SK-N-DZ (cell line): ENCODE measurements at places on chromosomes 11 and 22.

- no peak for DNase-seq
These were observed 1162.1 kb downstream of the DLG2 start for GRCh38 chr11:84465040-84465439.

GRCh38 chr11:72781063-72781312 is 12.9 kb downstream of the STARD10 start:
- DNase-seq = no peak

DNA sequence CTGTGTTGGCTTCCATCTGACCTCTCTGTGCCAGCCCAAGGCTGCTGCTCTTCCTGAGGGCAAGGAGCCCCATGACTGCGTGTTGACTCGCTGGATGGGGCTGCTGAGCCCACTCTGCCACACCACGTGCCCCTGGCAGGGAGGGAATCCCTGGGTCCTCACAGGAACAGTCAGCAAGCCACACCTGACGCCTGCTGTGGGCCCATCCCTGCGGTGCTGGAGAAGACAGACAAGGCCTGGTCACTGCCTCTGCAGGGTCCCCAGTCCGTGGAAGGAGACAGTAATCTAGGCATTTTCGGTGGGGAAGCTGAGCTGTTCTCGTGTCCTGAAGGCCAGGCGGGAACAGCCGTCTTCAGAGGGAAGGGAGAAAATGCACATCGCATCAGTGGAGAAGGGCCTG is 10.6 kb upstream of the PPP6R3 start:
- DNase-seq = no peak

DNA sequence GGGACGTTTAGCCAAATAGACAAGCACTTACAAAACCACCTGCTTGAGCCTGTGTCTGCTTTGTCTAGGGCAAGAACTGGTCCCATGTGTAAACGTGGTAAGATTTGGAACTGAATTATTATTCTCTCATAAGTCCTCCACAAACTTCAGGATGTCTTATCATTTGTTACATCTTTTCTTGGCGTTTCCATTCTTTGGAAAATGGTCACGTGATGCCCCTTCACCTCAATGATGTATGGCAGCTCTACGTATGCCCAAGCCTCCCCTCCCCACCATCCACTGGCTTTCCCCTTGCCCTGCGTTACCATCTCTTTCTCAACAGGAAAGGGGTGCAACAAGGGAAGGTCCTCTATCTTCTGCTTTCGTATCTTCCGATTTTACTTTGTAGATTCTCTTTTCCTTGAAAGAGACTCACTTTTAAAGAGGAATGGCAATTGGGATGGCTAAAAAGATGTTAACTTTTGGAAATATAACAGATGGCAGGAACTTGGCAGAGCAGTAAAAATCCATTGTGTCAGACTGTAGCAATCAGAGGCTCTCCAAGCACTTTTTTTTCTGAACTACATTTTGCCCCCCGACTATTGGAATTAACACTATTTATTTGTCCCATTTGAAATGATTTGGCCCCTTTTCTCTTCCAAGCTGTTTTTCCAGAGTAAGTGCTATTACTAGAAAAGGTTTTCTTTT is 117.6 kb downstream of the FAT3 start:
- DNase-seq = no peak

DNA sequence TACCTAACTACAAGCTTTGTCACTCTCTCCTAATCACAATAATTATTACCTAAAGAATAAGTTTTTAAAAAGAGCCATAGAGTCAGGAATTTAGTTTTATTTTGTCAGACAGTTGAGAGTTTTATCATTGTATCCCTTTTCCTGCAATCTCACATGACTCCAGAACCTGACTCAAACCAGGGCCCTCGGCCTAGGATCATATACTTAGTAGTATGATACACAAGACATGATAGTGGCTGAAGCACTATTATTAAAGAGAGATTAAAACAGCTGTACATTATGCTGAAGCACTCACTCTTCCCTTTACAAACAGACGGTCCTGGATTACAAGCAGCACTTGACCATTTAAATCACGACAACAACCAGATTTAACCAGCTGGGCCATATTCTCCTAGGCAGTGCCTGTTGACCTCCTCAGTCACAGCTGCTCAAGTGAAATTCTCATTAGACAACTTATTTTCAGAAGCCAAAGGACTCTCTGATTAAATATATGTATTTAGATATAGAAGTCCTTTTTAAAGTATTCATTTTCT is 44.0 kb downstream of the SOX6 start:
- DNase-seq = no peak
